ENCODE measurements at places on chromosomes 5 and 9.
A peak's percentile ranks its signal among the peaks of the same experiment; 100 is the strongest.

DNA sequence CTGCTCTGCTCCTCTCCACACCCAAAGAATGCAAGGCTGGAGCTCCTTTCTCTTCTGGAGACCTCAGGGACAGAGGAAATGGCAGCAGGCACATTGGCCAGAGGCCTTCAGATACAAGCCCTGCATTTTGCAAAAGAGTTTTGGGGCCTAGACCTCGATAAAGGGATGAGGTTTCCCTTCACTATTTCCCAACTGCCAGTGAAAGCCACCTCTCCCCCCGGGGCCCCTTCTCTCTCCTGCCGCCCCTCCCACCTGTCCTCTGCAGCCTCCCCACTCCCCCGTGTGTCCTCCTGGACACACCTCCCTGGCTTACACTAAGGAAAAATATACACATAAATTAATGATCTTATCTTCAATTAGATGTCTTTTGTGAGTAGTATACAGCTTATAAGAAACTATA, 21.3 kb upstream of the LMNB1 start:
- no peak for DNase-seq

GRCh38 chr5:31361234-31361633, 167.7 kb downstream of the CDH6 start:
- peak; percentile 77 for DNase-seq

DNA sequence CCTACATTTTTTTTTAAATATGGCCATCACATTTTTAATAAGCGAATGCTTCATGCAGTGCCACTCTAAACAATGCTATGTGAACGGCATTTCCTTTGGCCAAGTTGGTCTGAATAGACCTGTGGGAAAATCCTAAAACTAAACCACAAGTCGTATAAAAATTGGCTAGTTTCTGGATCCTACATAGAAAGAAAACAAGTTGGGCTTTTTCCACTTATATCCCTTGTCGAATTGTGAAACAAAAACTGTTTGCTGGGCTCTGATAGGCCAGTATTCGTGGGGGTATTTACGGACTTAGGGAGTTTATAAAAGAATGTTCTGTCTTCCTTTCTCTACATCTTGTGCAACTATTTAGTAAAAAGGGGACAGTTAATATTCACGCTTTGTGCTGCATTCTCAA, 153.1 kb upstream of the KLF9 start:
- no peak for DNase-seq

- DNase-seq = peak; percentile 91
Observed at GRCh38 chr5:171667341-171668096, 118.1 kb upstream of the SMIM23 start.

GRCh38 chr5:3680821-3681220, 85.2 kb downstream of the IRX1 start:
- DNase-seq = no peak

GRCh38 chr9:89234205-89235067, 55.8 kb upstream of the SHC3 start:
- DNase-seq = peak; percentile 12

DNA sequence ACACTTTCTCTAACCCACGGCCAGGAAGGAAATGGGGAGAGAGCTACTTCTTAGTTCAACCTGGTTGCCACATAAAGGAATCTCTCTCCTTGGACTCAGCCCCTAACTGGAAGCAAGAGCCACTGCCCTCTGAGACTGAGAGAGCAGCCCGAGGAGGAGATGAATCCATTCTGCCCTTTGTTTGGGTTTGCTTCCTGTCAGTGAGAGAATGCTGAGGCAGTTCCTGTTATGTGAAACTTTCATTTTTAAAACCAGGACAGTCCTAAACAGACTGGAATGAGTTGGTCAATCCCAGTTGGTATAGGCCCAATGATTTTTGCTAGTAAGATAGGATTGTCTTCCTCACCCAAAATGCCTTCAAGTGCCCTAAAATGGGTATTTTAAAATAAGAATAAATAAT, 205.1 kb downstream of the NTRK2 start:
- no peak for DNase-seq

DNA sequence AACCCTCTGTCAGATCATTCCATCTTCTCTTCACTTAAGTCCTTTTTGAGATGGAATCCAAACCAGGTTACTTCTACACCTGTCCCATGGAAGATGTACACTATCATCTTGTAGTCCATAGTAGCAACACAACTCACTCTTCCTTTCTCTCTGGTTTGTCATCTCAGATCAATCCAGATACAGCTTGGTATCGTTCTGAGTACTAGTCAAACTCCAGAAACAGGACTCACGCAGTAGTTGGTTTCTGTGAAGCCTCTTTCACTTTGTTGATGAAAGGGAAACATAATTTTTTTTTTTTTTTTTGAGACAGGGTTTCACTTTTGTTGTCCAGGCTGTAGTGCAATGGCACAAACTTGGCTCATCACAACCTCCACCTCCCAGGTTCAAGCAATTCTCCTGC, 484.0 kb downstream of the PRDM9 start:
- DNase-seq = no peak

- DNase-seq = no peak
Observed at GRCh38 chr9:20732118-20732517, 48.1 kb downstream of the FOCAD start.

- no peak for DNase-seq
Observed at GRCh38 chr5:34526682-34527305, 129.3 kb upstream of the RAI14 start.

DNA sequence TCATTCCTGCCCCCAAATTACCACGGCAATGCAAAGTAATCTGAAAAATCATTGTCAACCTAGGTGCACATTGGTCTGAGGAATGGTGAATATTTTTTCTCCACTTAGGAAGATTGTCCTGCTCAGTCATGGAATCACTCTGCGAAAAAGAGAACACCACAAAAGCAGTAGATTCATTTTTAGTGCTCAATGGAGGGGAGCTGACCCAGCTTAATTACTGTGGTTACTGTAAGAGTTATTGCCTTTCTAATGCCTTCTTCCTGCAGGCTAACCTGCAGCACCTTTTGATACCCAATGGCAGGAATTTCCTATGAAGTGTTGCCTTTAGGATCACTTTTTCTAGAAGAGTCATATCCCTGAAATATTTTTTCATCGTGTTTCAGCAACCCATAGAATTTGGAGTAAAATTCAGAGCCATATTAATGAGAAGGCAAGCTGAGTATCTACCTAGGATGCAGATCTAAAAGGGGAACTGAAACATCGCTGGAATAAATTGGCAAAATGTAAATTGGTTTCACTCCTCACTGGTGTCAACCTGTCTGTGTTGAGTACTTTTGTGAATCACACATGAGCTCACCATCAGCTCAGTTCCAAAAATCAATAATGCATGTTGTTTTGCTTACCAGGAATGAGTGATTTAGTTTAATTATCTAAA, 464.5 kb downstream of the CSNK1G3 start:
- no peak for DNase-seq

DNA sequence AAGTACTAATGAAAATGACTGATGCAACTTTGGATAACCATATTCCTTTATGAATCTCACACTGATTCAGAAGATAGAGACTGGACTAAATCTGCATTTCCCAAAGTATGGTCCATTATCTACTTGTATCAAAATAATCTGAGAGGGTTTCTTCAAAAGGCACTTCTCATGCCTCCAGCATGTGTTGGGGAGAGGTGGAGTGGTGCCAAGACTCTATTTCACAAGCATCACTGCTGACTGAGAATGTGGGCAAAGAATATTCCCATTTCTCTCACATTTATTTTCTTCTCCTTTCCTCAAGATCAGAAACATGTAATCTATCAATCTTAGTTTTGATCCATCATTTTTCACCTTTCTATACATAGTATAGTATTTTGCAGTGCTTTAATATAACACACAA, 135.4 kb downstream of the GABRB2 start:
- no peak for DNase-seq

DNA sequence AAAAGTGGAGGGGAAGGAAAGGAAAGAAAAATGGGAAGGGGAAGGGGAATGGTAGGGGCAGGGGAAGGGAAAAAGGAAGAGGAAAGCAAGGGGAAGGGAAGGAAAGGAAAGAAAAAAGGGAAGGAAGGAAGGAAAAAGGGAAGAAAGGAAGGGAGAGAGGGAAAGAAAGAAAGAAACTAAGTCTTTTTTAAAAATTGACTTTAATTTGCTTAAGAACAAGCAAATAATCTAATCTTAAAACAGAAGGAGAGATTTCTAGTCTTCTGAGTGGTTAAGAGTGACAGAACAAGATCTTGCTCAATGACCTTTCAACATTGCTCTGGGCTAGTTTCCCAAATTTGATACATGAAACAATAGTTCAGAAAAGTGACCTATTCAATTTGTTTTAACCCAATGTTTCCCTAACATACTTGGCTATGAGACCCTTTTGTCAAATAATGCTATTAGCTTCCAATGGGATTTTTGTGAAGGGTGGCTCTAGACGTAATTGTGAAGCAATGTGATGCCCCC, 33.4 kb upstream of the GLIS3 start:
- DNase-seq = peak; percentile 74

DNA sequence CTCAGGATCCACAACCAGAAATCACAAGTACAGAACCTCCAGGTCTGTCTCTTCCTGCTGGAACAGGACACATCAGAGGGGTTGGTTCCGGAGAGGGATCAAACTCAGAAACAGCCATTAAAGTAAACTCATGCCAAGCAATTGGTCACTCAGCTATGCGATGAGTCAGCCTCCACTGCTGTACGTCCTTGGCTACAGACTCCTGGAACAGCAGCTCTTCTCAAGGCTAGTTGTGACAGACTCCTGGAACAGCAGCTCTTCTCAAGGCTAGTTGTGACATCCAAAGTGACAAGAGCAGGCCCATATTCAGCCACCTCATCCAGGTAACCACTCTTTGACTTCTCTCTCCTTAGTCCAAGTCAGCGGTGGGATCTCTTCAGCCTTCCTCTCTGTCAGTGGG, at the start of gene SPINK13:
Gene SPINK13 (plus strand): TSS at position 229 of the 400 bp plus-strand sequence. CDS start 1,279 bp downstream, outside the sequence.
- peak; percentile 52 for DNase-seq

DNA sequence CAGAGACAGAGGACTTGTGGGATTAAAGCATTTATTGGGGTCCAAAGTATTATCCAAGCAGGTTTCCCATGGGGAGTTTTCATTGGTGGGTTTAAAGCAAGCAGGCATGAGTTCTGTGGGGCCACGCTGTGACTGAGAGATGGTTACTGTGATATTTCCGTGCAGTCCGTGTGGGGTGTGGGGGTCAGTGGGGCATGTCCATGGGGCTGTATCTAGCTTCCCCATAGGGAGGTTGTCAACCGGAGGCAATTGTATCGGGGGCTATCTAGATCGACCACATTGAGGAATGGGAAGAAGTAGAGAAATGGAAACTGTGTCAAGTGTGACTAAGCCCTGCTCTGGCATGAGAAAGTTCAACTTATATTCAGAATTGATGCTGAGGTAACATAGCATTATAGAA, 7.1 kb upstream of the RPS23 start:
- DNase-seq = no peak

GRCh38 chr9:36211510-36211909, 20.8 kb downstream of the CLTA start:
- DNase-seq = no peak

DNA sequence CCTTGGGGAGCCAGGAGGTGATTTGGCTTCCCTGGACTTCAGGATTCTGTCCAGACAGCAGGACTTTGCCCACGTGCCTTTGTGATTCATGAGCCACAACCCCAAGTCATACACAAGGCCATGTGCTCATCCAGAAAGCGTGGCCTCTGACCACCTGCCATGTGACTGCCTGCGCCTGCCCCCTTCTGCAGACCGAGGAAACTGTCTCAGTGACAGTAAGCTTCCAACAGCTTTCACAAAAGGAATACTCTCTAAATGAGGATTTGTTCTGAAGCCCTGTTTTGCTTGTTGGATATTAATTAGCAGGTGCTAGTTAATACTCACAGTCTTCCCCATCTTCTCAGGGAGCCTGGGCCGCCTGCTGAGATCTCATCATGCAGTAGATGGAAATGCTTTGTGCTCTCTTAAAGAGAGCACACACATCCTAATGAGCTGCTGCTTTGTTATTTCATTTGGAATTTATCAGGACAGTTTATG, 36.9 kb upstream of the ANGPTL2 start:
- peak; percentile 73 for DNase-seq

GRCh38 chr5:15789642-15790041, 289.7 kb downstream of the FBXL7 start:
- DNase-seq = no peak

DNA sequence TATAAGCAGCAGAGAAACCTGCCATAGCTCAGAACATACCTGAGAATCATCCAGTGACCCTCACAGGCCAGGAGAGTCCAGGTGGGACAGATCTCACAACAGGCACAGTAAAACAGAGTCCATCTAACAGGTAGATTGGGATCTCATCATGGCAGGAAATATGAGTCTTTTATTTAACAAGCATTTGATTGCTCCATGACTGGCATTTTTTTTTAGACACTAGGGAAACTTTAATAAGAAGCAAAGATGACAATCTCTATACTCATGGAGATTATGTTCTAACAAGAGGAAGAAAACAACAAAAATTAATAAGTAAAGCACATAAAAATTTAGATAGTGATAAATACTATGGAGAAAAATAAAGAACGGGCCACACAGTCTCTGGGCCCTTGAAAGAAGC, 12.5 kb upstream of the PUM3 start:
- DNase-seq = no peak

DNA sequence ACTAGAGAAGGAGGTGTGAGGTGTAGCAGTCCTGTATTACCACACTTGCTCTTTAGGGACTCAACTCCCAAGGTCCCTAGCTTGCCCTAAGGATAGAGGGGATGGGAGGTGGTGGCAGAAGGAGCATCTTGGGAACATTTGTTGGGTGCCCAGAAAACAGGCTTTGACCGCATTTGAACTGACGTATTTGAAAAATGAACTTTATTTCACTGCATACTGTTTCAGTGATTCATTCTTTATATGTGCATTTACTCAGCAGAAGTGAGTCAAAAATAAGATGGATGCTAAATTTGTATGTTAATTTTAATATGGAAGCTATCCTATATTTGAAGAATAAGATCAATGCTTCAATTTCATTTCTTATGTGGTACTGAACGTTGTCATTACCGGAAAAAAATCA, 18.7 kb downstream of the DMRT3 start:
- no peak for DNase-seq

GRCh38 chr9:87213948-87214347, 266.6 kb upstream of the GAS1 start:
- DNase-seq = no peak

DNA sequence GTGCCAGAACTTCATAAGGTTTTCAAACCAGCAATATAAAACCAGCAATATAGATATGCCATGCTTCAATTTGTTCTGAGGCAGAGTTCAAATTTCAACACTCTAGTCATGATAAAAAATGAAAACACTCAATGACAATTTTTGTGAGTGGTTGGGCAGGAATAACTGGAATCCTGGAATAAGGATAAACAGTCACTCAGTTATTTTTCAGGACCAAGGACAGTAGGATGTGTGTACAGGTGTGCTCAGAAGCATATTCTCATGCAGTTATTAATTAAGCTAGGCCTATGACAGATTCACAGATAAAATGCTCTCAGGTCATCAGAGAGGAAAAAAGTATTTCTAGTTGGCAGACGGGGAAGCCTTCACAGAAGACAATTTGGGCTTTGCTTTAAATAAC, 117.3 kb upstream of the PPP2R2B start:
- no peak for DNase-seq

- peak; percentile 18 for DNase-seq
Observed at GRCh38 chr5:68657055-68657961, 436.5 kb upstream of the SLC30A5 start.

GRCh38 chr5:68725905-68726683, 367.7 kb upstream of the SLC30A5 start:
- DNase-seq = no peak
